ENCODE measurements at places on chromosomes 2 and 18.

GRCh38 chr2:53334610-53335009 is 433.0 kb upstream of the CHAC2 start:
- DNase-seq, result no peak

DNA sequence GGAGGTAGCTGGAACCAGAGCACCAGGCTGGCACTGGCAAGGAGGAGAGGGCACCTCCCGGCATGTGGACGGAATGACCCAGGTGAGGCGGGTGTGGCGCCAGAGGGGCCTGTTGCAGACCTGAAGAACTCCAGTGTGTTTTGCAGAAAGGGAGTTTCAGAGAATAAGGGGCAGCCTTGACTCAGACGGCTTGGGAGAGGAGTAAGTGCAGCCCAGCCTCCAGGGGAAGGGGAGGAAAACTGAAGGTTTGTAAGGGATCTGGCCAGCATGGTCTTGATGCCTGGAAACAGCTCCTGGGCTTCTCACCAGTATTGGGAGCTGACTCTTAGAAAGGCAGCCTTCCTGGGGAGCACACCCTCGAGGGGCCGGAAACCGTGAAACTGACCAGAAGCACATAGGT is 101.1 kb downstream of the AGAP1 start:
- DNase-seq, result no peak

DNA sequence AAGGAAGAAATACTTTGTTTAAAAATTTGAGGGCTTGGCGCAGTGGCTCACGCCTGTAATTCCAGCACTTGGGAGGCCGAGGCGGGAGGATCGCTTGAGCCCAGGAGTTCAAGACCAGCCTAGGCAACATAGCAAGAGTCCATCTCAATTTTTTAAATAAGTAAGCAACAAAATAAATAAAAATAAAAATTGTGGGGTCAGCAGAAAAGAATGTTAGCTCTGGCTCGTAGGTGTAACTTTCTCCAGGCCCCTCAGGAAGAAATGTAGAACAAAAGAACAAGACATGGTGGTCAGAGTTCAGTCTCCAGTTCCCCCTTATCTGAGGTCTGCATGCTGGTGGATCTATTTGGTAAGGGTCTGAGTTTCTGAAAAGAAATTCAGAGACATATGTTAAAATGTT is 20.4 kb upstream of the PDCL3 start:
- DNase-seq, result no peak

DNA sequence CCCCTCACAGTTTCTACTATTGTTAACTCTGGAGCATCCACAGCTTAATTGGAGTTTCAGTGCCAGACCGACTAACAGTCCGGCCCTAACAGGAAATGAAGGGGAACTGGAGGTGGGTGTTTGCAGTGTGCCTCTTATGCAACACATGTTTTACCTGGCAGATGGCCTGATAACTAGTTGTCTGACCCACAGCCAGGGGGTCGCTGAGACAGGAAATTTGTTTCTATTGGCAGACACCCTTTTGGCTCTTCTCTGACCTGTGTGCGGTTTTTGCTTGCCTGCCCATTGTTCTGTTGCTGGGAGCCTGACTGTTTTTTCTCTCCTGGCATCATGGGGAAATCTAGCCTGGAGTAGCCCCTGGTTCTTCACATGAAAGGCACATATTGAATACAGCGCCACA is 1329.8 kb downstream of the DSC3 start:
- peak; percentile 11 for DNase-seq

DNA sequence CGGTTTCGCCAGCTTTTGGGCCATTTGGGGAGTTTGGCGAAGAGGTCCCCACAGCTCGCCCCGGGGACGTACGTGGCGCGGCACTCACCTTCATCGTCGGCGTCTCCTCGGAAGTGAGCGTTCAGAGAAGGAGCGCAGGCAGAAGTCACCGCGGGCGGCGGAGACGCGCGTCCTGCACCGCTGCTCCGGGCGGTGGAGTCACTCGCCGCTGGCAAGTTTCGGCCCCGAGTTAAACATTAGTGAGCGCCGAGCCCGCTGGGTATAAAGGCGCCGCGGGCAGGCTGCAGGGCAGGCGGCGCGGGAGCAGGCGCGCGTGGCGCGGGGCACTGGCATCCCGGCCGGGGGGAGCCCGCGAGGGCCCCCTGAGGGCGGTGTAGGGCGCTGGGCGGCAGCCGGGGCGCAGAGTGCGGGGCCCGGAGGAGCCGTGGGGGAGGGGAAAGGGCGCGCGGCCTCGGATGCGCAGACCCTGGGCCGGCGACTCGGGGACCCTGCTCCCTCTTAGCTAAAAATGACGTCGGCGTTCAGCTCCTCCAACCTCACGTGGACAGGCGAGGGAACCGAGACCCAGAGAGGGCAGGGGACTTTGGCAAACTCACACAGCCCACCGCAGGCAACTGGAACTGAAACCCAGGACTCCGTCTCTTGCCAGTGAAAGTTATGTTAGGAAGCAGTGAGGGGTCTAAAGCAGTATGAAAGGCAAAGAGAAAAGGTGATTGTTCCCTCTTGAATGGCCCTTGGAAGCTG is at the start of gene DPP4:
Gene DPP4, minus strand, starts transcription at position 328 of the 744 bp plus-strand sequence. Its CDS starts 234 bp downstream, at position 94.
- DNase-seq, result peak; percentile 33

DNA sequence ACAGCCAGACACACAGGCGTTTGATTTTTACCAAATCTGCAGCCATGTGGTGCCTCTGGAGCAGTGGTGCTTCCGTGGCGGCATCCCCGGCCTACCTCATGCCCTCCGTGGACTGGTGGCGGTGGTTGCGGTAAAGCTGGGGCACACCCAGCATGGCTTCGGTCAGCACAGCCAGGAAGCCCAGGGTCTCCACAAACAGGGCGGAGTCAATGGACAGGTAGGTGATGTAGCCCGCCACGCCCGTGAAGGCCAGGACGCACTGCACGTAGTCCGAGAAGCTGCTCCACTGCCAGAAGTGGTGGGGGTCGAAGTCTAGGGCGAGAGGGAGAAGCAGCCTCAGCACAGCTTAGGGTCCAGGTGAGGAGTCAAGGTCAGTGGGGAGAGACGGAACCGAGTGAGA is 32.4 kb downstream of the SLC66A2 start:
- no peak for DNase-seq

DNA sequence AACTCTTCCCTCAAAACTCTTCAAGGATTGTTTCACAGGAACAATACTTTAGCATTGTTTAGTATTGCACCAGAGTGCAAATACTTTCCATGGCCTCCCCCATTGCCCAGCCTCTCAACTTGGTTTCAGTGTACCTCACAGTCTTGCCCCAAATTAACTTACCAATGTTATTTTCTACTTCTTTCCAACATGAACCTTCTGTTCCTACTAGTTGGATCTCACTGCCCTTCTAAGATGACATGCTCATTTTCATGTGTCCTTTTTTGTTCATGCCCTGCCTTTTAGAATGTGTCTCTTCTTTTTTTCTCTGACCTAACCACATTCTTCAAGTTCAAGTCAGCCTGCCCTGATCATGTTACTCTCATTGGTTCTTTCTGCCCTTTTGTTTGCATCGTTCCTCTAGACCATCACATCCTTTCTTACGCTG is 4.1 kb downstream of the SPATS2L start:
- no peak for DNase-seq

GRCh38 chr18:42080340-42080739 is 125.3 kb downstream of the PIK3C3 start:
- no peak for DNase-seq

- peak; percentile 79 for DNase-seq
These were observed 13.4 kb downstream of the CAPG start for GRCh38 chr2:85396531-85397470.

DNA sequence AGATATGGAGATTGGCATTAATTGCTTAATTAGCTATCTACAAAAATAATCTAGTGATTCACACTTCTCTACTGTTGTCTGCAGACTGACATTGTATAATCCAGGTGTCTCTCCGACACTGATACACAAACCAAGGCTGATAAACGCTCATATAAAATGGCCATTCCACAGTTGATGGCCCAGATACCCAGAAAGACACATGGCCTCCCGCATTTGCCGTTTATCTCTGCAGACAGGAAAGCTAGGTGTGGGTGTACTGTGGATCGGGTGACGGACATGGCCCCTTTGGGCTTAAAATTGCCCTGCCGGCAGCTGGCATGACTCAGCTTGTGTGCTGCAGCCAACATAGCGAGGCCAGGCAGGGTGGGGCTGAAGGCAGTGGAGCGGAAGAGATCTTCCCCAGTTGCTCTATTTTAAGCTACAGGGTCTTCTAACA is 18.5 kb downstream of the PMAIP1 start:
- peak; percentile 91 for DNase-seq

DNA sequence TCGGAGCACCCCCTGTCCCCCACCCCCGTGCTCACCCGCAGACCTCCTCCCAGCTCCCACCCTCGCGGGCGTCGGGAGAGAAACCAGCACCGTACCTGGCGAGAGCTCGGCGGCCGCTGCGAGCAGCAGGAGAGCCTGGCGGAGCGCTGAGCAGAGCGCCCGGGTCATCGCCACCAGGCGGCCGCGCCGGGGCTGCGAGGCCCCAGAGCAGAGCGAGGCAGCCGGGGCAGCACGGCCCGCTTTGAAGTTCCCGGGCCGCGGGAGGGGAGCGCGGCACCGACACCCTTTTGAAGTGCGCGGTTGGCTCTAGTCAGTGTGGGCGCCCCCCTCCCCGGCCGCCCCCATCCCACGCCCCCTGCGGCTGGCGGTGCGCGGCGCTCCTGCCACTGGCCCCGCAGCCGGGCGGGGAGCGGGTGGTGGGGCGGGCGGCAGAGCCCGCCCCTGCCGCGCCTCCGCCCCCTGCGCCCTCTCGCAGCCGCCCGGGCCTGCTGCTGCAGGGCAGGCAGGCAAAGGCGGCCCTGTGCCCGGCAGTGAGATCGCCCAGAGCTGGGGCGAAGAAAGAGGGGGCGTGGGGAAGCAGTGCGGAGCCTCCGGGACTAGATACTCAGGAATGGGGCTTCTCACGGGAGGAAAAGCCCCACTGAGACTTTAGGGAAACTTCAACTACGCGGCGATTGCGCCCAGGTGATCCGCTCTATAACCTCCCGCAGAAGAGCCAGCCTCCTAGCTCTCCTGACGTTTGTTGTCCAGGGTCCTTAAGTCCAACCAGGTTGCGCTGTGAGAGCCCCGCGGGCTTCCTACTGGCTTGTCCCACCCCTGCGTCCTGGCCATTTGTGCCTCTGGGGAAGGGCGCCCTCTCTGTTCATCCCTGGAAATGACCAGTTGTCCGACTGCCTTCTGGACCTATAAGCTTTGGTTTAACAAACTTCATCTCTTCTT is at the start of gene ACVR1C:
Gene ACVR1C, minus strand, starts transcription at position 388 of the 939 bp plus-strand sequence. Its CDS starts 220 bp downstream, at position 168.
- DNase-seq, result peak; percentile 77

GRCh38 chr18:489244-490023 is 11.1 kb downstream of the COLEC12 start:
- no peak for DNase-seq

DNA sequence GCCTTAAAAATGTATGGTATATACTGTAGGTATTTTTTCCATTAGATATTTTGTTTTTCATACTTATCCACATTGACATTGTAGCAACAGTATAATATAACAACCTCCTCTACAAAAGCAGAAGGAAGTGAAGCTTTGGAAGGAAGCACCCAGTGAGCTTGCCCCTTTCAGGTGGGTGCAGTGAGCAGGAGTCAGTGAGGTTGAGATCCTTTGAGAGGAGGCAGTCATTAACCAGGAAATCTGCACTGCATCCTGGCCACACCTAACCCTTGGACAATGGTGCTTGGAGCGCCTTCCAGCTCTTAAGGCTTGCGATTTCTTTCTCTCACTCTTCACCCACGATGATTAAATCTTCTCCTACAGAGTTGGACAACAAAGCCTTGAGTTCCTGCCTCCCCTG is 13.9 kb downstream of the IL37 start:
- no peak for DNase-seq

- no peak for DNase-seq
These were observed 37.9 kb upstream of the PIK3C3 start for GRCh38 chr18:41917181-41917580.

- no peak for DNase-seq
These were observed 112.4 kb upstream of the RND3 start for GRCh38 chr2:150599889-150600288.

GRCh38 chr2:15969214-15969613 is 28.9 kb downstream of the MYCN start:
- no peak for DNase-seq

DNA sequence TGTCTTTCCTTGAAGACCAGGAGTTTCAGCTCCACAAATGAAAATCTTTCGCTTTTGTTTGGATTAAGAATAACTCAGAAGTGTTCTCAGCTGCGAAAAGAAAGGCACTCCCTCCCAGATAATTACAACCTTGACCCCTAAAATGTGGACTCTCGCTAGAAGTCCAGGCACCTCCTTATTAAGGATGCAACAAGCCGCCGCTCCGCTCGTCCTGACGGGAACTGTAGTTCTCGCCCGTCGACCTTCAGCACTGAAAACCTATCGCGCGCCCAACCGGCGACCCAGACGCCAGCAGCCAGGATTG is 559 bp downstream of the IMMT start:
- no peak for DNase-seq

DNA sequence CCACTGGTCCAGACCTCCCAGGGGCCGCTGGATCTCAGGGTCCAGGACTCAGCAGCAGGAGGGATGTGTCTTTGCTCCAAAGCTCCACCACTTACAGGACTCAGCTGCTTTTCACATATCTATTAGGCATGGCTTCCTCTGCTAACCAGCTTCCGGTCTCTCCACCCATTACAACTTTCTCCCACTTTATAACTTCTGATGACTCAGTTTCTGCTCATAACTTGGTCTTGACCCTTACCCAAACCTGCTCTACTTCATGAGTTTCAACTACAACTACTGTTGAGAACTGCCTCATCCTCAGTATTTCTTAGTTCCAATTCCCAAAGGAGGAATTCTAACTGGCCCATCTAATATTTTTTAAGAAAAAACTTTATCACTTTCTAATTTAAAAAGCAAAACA is 17.2 kb downstream of the SULT1C2 start:
- DNase-seq, result no peak

DNA sequence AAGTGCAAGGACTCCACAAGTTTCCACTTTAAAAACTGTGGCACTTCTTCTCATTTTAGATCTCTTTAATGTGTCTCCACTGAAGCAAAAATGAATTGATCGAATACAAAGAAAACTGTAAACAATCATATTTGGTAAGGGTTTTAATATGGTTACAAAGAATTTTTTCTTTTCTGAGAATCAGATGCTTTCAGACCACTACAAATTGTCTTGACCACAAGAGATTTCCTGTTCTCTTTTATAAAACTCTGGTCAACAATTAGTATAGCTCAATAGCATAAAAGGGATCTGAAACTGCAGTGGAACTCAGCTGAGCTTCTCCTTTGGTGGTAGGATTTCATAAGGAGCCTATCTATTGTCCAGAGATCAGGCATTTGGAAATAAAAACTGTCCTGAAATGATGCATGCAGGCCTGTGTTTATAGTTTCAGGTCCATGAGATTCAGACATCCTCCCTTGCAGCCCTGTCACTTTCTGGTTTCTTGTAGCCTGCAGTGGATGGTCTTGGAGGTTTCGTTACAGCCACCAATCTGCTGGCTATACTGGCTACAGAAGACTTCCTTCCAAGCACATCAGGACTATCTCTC is 120.0 kb downstream of the DOCK10 start:
- DNase-seq, result no peak

- DNase-seq, result no peak
These were observed 132.1 kb upstream of the MMADHC start for GRCh38 chr2:149719695-149720094.

DNA sequence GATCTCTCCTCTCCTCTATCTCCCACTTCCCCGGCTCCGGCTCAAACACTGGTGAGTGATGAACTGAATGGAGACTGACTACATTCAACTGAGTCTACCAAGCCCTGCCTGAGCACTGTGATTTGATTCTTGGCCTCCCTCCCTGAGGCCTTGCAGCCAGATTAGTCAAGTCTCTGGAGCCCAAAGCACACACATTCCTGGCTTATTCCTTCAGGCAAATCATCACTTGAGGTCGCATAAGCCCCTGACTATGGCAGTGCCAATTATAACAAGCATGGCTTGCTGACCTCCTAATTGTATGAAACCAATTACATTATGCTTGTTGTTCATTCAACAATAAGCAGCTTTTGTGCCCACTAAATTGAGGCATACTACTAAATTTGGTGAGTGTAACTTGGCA is 34.6 kb downstream of the EFEMP1 start:
- no peak for DNase-seq

All from thyroid gland (tissue), 4 donors.